Activated CD4-positive, alpha-beta T cell treated with anti-CD3 and anti-CD28 coated beads, Interleukin-2, amount 50 U/mL, for 1 hour (primary cell): ENCODE measurements at places on chromosomes 4 and X.

DNA sequence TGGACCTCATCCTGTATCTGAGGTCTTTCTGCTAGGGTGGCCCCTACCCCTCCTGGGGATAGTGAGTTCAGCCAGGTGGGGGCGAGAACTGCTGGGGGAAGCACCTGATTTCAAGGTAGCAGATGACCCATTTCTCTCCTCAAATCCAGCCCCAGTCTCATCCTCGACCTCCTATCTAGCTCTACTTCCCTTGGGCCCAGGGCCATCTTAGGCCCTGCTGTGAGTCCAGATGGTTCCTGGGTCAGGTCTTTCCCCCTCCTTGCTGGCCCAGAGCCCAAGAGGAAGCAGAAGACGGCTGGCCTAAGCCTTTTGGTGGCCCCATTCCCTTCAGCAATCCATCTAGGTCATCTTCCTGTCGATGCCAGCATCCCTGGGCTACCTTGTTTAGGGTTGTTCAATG is 3.3 kb downstream of the CDK16 start:
- DNase-seq: no peak

GRCh38 chr4:147309434-147309833 is 171.5 kb upstream of the EDNRA start:
- DNase-seq: no peak

GRCh38 chrX:42900947-42901346 is 123.0 kb upstream of the PPP1R2C start:
- DNase-seq: no peak

GRCh38 chrX:44568196-44568595 is 25.5 kb upstream of the FUNDC1 start:
- DNase-seq: no peak

GRCh38 chr4:151408380-151408629 is 671 bp upstream of the FHIP1A start:
- DNase-seq: no peak
